ENCODE measurements at places on chromosomes 11 and 22. TPM values are rescaled to one million over a fixed set of nuclear protein-coding genes. Genes with fewer than 3 reads are reported as not detected.

The CDKN1C gene
- total RNA-seq, result 24.6 TPM

The SIRT3 gene
- total RNA-seq, result 34.5 TPM

The MYEOV gene
- not detected for total RNA-seq

The TYMP gene
- total RNA-seq, result 42.8 TPM

The CHRM4 gene
- total RNA-seq, result 0.32 TPM

GRCh38 chr11:15969281-15969680, 387.1 kb downstream of the SOX6 start:
- DNase-seq, result peak; percentile 42

DNA sequence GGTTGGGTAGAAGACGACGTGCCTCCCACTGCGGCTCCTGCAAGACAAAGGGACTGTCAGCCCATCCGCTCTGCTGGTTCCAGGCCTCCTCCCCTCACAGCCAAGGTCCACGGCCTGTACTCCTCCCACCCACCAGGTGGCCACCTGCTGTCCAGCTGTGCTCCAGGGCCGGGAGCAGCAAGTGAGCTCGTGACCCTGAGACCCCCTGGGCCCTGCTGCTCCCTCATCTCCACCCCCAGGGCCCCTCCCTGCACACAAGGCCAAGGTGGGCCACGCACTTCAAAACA, 27.4 kb downstream of the TSPAN4 start:
- no peak for DNase-seq

GRCh38 chr11:91421641-91422040, 803.0 kb upstream of the FAT3 start:
- DNase-seq, result no peak

GRCh38 chr22:23774922-23775436, 2.3 kb downstream of the MMP11 start:
- DNase-seq, result peak; percentile 3

DNA sequence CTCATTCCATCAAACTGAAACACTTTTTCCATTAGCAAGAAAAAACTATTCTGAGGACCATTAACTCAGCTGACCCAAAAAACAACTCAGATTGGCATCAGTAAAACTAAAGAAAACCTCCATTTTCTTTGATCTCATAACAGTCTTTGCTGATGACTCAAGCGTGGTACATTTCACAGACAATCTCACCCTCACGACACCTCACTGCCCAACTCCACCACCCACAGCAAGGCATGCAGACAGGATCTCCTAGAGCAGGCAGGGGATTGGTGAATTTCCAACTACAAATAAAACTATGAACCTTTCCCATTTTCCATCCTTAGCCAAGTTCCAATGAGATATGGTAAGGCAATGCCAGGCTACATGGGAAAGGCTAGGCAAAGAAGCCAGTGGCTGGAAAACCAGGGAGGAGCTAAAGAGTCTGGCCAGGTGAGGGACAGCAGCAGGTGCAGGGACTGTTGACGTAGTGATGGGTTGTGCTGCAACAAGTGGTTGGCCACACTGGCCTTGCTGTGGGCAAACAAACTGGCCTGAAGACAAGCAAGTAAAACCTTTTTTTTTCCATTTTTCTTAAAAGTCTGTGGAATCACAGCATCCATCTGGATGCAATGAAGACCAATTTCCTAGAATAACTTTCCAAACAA, 97.2 kb downstream of the SERGEF start:
- DNase-seq, result no peak

GRCh38 chr22:32075997-32076760, 33.1 kb downstream of the SLC5A1 start:
- no peak for DNase-seq

DNA sequence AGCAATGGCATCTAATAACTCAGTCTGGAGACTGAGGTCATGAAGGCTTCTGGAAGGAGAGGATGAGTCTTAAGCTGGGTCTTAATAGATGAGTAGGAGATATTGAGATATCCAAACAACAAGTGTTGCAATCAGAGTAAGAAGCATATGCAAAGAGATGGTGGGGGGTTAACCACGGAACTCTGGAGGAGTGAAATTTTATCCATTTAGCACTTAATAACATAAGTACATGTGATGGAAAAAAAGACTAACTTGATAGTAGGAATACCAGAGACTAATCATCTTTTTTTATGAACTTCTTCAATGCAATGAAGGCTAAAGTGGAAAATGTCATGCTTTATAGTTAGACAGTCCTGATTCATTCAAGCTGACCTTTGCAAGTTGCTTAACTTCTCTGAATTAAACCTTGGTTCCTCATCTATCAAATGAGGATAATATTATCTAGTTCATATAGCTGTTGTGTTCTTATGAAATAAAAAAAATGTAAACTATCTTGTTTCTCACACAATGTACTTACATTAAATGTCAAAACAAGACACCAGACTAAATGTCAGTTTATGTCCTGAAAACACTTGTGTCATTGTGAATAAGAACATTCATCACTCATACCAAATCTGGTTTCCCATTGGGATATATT, 403.1 kb upstream of the CCDC90B start:
- no peak for DNase-seq

DNA sequence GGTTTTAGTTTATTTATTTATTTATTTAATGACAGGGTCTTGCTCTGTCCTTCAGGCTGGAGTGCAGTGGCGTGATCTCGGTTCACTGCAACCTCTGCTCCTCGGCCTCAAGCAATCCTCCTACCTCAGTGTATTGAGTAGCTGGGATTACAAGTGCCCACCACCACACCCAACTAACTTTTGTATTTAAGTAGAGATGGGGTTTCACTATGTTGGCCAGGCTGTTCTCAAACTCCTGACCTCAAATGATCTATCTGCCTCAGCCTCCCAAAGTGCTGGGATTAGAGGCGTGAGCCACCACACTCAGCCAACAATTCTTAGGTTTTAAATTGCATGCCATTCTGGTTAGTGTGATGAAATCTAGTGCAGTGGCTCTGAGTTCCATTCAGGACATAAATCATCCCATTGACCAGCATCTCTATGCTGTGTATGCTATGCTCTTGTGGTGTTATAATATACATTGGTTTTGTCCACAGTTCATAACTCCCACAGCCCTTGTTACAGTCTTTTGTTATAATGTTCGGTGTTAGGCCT, 28.5 kb downstream of the ZNF280B start:
- DNase-seq, result no peak

GRCh38 chr22:50218996-50219727, 18.4 kb downstream of the SELENOO start:
- DNase-seq, result peak; percentile 83

DNA sequence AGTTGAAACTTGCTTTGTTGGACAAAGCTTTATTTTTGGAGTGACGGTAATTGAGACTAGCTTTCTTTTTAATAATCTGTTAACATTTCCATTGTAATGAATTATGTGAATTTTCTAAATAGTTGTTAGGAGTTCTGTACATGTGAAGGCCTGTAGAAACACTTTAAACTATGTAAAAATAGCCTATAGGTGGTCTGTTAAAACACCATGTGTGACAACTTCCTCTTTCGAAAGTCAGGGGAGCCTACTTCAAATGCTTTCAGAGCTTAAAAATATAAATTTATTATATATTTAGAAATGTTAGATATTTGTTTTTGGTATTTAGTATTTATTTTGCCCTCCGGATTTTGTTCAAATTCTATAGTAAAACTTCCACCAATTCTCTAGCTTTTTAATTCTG, 28.7 kb downstream of the DDIAS start:
- no peak for DNase-seq

- no peak for DNase-seq
These were observed 17.1 kb downstream of the TIMP3 start for GRCh38 chr22:32818446-32819115.

DNA sequence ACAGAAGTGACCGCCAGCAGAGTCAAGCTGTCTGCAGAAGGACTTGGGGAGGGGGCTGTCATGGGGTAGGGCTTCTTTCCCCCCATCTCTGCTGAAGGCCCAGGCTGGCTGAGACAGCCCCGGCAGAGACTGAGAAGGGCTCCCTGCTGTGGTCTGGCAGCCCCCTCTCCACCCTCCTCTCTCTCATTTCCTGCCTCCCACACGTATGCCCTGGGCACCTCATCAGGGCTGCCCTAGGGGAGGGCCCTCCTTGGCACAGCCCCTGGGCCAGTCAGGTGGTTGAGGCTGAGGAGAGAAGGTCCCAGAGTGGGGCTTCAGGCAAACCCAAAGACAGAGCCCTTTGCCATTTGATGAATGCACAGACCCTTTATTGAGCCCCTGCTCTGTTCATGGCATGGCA, 3.6 kb downstream of the RASD2 start:
- no peak for DNase-seq

GRCh38 chr11:66391322-66391721, 19.8 kb upstream of the SLC29A2 start:
- DNase-seq, result no peak

DNA sequence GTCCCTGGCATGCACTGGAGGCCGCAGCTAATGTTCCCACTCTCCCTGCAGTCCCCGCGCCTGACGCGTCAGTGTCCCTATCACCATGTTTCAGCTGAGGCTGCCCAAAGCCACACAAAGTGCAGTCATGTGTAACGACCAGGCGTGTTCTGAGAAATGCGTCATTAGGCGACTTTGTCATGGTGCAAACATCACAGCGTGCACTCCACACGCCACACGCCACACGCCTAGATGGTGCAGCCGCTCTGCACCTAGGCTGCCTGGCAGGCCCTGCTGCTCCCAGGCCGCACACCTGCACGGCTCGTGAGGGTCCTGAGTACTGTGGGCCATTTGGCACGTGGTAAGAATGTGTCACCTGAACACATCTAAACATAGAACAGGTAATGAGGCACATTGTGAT, 2.4 kb downstream of the CRELD2 start:
- DNase-seq, result no peak

GRCh38 chr11:9653871-9654270, 10.0 kb upstream of the SWAP70 start:
- DNase-seq, result no peak

- DNase-seq, result no peak
These were observed 2.6 kb upstream of the CARD18 start for GRCh38 chr11:105142167-105142566.

- peak; percentile 36 for DNase-seq
These were observed 630 bp downstream of the UBASH3B start for GRCh38 chr11:122656073-122656630.

Data from heart right ventricle (tissue), 16 donors.